Adrenal gland (tissue), 19 donors: ENCODE measurements at places on chromosomes 13 and 19. TPM values are rescaled to one million over a fixed set of nuclear protein-coding genes. Genes with fewer than 3 reads are reported as not detected.

The SNRPD2 gene
- total RNA-seq, result 473 TPM

- no peak overlapping the region for H3K4me3 ChIP-seq
- peaks cover 53% of the 10 kb centered on the region for H3K36me3 ChIP-seq
- H3K27me3 ChIP-seq, result no peaks in the 10 kb centered on the region
- peaks cover 28% of the 10 kb centered on the region for H3K4me1 ChIP-seq
- peak; percentile 73 for DNase-seq
These were observed 15.3 kb downstream of the ZBTB7A start for GRCh38 chr19:4051175-4052101.

DNA sequence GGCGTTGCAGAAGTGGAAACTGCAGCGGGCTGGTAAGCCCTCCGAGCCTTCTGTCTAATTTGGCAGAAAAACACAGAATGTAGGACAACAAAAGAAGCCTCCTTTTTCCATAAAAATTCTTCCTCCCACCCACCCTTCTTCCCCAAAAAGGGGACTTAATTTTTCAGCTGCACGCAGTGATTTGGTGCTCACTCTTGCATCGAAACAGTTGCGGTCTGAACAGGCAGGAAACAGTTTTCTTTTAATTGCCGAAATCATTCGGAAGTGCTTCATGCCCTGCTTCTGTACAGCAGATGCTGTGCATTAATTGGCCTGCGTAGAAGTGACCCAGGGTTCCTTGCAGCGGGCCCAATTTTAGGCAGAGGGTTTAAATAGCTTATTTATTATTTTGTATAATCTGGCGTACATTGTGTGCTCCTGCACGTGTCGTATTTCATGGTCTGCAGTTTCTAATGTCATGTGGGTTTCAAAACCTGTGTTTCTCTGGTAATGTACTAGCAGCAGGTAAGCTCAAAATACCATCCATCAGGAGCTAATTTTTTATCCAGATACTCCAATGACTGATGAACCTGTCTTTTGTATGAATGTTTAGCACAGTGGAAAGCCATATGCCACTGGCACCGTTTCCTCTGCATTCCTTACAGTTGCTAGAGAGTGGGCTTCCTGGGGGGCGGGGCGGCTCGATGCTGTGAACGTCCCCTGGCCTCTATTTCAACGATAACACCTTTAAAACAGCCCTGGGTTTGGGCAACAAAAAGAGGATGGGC is 66.6 kb downstream of the GGACT start:
- H3K4me1 ChIP-seq, result no peaks in the 10 kb centered on the region
- H3K27me3 ChIP-seq, result no peaks in the 10 kb centered on the region
- no peak overlapping the region for H3K4me3 ChIP-seq
- H3K27ac ChIP-seq, result no peak overlapping the region
- H3K36me3 ChIP-seq, result no peaks in the 10 kb centered on the region

DNA sequence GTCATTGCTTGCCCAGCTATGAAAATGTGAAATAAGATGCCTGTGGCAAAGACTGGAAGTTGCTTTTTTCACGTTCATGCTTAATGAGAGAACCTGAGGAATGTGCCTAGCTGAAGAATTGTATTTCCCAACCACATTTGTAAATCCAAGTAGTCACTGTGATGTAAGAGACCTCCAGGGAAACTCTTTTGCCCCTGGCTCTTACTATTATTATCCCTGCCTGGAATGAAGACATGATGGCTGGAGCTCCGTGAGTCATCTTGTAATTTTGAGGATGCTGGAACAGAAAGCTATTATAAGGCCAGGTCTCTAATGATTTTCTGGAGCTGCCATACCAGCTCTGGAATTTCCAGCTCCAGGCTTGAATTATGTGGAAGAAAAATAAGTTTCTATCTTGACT is 894.3 kb downstream of the DIAPH3 start:
- no peak for DNase-seq
- H3K4me3 ChIP-seq, result no peak overlapping the region
- H3K27ac ChIP-seq, result no peak overlapping the region
- no peaks in the 10 kb centered on the region for H3K36me3 ChIP-seq

- no peak overlapping the region for H3K27ac ChIP-seq
- no peak overlapping the region for H3K4me3 ChIP-seq
- no peaks in the 10 kb centered on the region for H3K4me1 ChIP-seq
- H3K36me3 ChIP-seq, result no peaks in the 10 kb centered on the region
- H3K27me3 ChIP-seq, result no peaks in the 10 kb centered on the region
- no peak for DNase-seq
These were observed 163.6 kb downstream of the SPRY2 start for GRCh38 chr13:80177327-80177726.
